ENCODE measurements at places on chromosomes 12 and 14. TPM values are rescaled to one million over a fixed set of nuclear protein-coding genes. Genes with fewer than 3 reads are reported as not detected.

GRCh38 chr14:43901911-43902673 lies 605.0 kb downstream of the FSCB start:
- no peak for DNase-seq

DNA sequence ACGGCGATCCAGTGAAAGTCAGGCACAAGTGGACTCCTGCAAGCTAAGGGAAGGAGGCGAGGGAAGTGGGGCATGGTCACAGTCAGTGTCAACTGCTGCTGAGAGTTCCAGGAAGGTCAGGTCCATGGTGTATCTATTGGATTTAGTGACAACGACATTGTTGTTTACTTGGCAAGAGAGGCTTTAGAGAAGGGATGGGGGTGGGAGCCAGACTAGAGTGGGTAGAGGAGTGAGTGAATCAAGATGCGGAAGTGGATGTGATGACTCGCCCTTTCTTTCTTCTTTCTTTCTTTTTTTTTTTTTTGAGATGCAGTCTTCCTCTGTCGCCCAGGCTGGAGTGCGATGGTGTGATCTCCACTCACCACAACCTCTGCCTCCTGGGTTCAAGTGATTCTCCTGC lies 12.5 kb downstream of the P2RX7 start:
- DNase-seq, result no peak

DNA sequence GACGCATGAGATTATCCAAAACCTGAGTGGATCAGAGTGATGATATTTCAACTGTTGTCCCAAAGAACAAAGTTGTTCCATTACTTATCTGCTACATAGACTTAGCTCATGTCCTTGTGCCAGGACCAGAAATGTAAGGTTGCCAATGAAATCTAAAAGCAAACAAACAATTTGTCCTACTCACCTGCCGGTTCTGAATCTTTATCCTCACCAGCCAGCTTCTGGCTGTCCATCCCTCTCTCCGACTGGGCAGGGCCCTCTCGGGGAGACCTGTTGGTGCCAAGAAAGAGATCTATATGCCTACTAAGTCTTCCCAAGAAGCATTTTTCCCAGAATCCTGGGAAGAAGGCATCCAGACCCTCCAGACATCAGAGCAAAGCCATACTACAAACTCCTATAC lies 5.5 kb downstream of the KMT2D start:
- DNase-seq, result no peak

GRCh38 chr12:87233671-87234070 lies 795.5 kb downstream of the C12orf50 start:
- no peak for DNase-seq

DNA sequence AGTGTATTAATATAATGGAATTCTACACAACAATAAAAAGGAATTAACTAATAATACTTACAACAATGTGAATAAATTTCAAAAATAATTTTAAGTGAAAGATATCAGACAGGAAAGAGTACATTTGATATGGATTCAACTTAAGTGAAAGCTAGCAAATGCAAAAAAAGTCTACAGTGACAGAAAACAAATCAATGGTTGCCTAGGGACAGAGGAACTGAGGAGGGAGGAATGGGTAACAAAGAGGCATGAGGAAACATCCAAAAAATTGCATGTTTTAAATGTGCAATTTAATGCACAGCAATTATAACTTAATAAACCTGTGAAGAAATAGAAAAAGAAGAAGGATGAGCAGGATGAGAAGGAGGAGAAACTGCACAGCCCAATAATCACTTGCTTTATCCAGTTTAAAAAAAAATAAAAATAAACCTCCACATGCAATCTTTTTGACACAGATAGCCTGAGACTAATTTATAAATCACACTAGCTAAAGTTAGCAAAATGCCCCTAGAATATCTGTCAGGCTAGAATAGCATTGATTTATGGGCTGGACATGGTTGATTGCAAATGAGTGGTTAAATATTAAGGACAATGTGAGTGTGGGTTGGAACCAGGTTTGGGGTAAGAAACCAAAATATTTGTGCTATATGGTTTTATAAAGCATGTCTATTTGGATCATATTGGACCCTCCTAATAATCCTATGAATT lies 1089.1 kb downstream of the TRHDE start:
- no peak for DNase-seq

DNA sequence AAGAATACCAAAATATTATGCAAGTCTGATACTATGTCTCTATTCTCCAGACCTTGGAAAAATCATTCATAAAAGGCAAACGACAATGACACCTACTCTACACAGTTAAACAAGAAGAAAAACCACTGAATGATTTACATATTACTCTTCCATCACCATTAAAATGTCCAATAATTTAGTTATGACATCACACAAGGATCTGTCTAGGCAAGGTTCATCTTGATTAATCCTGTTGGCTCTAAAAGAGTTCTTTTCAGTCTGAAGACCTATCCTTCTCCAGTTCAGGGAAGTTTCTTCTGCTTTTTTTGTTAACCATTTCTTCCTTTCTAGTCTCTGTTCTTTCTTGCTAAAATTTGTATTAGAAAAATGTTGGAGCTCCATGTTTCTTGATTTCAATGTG lies 64.0 kb downstream of the OSBPL8 start:
- DNase-seq, result no peak

DNA sequence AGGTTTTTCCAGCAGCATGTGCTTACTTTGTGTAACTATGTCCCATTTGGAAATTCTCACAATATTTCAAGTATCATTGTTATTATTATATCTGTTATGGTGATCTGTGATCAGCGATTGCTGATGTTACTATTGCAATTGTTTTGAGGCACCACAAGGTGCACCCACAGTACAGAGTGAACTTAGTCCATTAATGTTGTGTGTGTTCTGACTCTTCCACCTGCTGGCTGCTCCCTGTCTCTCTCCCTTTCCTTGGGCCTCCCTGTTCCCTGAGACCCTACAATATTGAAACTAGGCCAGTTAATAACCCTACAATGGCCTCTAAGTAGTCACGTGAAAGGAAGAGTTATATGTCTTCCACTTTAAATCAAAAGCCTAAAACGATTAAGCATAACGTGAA lies 153.9 kb downstream of the PIK3C2G start:
- DNase-seq, result no peak

The CFL2 gene
- total RNA-seq, result 16.4 TPM

All from lower leg skin (tissue), 4 donors.